ENCODE measurements at places on chromosomes 1 and 21.
A peak's percentile ranks its signal among the peaks of the same experiment; 100 is the strongest.

DNA sequence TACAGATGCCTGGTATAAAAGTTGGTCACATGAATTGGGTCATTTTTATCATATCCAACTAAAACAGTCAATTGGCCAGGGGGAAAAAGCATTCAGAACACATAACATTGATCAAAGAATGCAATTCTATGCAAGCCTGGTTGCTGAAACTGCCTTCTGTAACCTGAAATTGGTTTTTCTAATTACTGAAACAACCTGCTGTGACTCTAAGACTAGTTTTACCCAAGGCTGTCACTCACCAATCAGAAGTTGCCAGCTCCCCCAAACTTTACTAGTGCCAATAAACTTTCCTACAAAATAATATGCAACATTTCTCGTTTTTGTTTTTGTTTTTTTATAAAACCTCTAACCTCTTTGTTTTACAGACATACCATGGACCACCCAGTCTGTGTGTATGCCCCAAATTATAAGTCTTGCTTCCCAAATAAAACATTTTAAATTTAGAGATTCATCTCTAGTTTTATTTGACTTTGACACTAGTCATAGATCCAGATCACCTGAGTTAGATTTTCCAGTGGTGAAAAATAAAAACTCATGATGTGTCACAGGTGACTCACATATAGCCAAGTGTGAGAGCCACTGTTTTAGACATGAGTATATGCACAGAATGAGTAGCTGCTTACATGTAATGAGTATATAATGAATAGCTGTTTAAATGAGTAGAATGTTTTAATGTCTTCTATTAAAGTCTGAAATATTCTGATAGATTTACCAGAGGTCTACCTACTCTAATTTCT, 64.2 kb upstream of the CR2 start:
- no peak for DNase-seq

DNA sequence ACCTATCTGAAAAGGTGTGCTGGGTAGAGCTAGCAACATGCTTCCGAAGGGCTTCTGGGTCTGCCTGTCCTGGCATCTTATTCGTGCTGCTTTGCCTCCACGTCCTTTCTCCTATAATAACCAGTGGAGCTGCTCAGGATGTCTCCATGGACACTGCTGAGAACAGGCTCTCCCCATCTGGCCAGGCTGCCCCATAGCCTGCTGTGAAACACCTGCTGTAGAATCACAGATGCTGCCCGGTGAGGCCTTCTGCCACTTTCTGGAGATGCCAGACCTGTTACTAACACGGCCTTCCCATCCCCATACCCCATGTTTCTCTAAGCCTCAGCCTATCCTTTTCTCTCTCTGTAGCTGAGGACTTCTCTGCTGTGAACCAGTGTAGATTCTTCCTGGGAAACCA, 120.5 kb downstream of the IER5 start:
- no peak for DNase-seq

- DNase-seq, result no peak
Observed at GRCh38 chr1:78840453-78841271, 165.9 kb downstream of the ADGRL4 start.

DNA sequence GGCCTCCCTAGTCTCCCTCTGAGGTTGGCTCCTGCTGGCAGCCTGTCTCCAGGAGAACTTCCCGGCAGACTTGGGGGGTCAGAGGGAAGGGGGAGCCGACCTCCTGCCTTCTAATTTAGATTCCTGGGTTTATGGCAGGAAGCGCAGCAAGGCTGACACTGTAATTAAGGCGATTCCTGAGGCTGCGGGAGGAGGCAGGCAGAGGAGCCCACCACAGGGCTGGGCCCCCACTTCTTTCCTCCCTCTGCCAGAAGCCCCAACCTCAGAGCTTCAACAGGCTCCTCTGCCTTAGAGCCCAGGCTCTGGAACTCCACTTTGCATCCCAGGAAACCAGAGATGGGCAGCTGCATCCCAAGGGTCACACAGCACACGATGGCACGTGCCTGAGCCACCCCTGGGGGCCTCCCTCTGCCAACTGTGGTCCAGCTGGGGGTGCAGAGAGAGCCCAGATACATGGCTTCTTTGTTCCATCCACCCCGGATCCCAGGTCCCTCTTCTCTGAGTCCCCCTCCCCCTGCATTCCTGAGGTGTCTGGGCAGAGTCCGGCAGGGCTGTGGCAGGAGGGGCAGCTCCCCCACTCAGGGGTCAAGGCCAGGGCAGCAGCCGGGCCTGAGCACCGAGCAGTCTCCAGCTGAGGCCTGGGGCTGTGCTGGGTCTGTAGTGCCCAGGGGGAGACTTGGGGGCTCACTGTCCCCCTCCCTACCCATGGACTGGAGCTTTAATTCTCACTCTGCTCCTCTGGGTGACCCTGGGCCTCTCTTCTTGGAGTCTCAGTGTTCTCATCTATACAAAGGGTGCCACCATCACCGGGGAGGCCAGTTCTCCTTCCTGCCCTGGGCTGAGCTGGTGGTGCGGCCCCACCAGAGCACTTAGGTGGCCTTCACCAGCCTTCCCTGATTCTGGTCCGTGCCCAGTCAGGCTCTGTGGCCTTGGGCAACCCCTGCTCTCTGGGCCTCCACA, 39.4 kb upstream of the FAM131C start:
- DNase-seq, result no peak

GRCh38 chr21:28832013-28832714, 160.5 kb downstream of the LTN1 start:
- peak; percentile 60 for DNase-seq

- no peak for DNase-seq
Observed at GRCh38 chr1:198056255-198056654, 100.5 kb upstream of the NEK7 start.

DNA sequence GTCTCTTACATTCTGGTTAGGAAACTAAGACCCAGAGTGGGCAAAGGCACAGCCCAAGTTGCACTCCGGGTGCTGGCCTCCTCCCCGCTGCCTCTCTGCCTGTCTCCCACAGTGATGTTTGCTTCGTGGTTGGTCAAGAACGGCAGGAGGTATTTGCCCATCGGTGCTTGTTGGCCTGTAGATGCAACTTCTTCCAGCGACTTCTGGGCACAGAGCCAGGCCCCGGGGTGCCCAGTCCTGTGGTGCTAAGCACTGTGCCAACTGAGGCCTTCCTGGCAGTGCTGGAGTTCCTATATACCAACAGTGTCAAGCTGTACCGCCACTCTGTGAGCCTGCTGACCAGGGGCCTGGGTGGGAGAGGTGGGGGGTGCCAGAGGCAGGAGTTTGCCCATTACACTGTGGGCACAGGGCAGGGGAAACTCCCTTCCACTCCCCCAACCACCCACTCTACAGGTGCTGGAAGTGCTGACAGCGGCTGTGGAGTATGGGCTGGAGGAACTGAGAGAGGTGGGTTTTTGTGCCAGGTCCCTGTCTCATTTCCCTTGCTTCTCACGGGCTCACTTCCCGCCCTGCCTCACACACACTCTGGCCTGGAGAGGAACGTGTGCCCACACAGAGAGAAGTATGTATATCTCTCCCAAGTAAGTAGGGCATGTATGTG, 1.9 kb downstream of the BTBD19 start:
- DNase-seq, result peak; percentile 59

DNA sequence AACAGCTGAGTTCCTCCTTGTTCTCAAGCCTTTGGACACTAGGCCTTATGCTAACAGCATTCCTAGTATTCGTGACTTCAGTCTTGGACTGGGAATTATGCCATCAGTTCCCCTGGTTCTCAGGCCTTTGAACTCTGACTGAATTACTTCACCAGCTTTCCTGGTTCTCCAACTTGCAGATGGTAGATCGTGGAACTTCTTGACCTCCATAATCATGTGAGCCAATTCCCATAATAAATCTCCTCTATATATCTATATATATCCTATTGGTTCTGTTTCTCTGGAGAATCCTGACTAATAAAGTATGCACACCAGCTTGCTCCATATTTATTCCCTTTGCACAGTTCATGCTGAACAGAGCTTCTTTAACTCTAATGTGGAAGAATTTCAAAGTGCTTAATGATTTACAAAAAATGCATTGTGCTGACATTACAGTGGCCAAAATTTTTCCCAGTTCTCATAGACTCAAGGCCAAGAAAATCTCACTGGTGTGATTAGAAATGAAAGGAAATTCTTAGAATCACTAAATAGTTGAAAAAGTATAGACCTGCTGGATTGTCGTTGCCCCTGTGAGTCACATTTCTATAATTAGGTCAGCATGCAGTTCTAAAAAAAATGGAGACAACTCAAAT, 462.9 kb upstream of the ADAMTS5 start:
- DNase-seq, result no peak

- DNase-seq, result no peak
Observed at GRCh38 chr1:15426492-15427279, 11.6 kb upstream of the CTRC start.

GRCh38 chr1:24707687-24708086, 37.6 kb upstream of the CLIC4 start:
- no peak for DNase-seq

DNA sequence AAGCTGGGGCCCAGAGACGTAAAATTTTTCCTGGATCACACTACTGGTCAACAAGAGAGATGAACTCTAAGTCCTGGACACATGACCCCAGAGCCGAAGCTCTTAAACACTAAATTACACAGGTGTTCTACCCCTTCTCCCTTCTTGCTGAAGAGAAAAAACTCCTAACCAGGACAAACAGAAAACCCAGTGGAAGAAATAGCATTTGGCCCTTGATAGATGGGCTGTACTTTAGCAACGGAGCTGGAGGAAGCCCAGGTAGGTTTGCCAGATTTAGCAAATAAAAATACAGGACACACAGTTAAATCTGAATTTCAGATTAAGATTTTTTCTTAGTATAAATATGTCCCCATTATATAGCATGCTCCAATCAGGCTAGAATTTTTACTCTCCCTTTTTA, 72.7 kb downstream of the DIRAS3 start:
- no peak for DNase-seq

DNA sequence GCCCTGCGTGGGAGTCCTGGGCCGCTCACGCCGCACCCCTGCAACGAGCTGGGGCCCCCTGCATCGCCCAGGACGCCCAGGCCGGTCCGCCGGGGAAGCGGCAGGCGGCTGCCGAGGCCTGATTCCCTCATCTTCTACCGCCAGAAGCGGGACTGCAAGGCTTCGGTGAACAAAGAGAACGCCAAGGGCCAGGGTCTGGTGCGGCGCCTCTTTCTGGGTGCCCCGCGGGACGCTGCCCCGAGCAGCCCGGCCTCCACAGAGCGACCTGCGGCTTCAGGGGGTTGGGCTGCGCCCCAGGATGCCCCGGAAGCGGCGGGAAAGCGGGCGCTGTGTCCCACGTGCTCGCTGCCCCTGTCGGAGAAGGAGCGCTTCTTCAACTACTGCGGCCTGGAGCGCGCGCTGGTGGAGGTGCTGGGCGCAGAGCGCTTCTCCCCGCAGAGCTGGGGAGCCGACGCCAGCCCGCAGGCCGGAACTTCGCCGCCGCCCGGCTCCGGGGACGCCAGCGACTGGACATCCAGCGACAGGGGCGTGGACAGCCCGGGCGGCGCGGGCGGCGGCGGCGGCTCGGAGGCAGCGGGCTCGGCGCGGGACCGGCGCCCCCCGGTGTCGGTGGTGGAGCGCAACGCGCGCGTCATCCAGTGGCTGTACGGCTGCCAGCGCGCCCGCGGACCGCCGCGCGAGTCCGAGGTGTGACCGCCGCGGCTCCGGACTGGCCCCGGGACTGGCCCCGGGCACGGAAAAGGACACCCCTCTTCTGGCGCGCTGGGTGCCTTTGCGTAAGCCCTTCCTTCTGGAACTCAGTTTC, 2.7 kb downstream of the FAM110D start:
- peak; percentile 25 for DNase-seq

DNA sequence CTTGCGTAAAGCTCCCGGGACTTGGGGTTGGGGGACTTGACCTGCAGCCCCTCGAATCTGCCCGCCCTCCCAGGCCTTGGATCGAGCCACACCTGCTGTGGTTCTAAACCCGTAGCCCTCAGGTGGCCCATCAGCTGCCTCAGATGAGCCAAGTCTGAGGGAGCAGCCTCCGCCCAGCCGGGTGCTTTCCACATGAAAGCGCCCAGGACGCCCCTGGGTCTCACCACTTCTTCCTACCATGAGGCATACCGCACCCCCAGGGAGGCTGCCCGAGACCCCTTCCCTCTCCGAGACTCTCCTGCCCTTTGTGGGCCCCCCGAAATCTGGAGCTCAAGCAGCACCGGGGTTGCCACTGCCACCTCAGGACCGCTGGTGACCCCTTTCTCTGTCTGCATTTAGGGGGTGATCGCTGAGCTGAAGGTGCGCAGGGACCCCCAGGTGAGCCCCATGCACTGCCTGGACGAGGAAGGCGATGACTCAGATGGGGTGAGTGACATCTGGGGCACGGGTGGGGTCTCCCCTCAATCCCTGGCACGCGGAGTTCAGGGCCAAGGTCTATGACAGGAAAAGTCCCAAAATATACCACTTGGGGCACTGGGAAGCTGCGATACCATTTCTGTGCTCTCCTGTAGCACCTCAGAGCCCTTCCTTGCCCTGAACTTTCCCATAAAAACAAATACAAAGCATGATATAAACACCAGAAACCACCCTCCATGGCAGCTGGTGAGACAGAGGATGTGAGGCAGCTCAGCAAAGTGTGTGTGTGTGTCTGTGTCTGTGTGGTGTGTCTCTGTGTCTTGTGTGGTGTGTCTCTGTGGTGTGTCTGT, 68.5 kb downstream of the SLC19A1 start:
- DNase-seq, result no peak

- no peak for DNase-seq
Observed at GRCh38 chr1:110068646-110069403, 1.6 kb downstream of the ALX3 start.

GRCh38 chr1:173580071-173580470, 22.8 kb downstream of the SLC9C2 start:
- DNase-seq, result no peak

DNA sequence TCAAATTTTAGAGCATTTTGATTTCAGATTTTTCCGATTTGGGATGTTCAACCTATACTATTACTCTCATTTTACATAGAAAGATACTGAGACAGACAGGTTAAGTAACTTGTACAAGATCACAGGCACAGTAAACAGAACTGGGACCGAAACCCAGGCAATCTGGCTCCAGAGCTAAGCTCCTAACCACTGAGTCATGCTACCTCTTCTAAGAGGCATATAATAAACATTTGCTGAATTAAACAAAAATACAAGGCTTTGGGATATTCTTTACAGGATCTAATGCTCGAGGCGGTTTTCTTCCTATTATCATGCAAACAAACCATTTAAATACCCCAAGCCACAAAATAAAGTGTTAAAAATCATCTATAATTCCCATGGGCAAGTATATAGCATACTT, 50.3 kb downstream of the MCOLN2 start:
- no peak for DNase-seq

GRCh38 chr1:155910621-155911121, 478 bp downstream of the RIT1 start:
- peak; percentile 13 for DNase-seq
